Colonic mucosa (tissue), 4 donors: ENCODE measurements at places on chromosomes 13 and 19. TPM values are rescaled to one million over a fixed set of nuclear protein-coding genes. Genes with fewer than 3 reads are reported as not detected.

The CEACAM7 gene
- total RNA-seq = 919 TPM

The CNN1 gene
- 354 TPM for total RNA-seq

- peak; percentile 61 for DNase-seq
- H3K36me3 ChIP-seq = no peaks in the 10 kb centered on the region
- no peak overlapping the region for H3K27ac ChIP-seq
- H3K4me3 ChIP-seq = no peak overlapping the region
Observed at GRCh38 chr13:66312312-66313087, 917.6 kb downstream of the PCDH9 start.

DNA sequence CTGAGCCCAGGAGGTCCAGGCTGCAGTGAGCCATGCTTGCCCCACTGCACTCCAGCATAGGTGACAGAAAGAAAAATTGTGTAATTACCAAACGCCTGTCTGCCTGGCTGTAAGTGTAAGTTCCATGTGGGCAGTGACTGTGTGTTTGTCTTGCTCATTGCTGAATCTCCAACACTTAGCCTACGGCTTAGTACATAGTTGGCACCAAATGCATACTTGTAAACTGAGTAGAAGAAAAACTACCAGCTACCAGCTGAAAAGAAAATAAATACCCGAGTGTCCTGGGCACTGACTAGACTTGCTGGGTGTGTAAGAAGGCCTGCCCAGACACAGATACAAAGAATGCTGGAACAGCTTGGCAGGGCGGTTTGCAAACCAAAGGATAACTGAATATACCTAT, 2.7 kb upstream of the CEBPG start:
- no peak overlapping the region for H3K27ac ChIP-seq
- no peaks in the 10 kb centered on the region for H3K27me3 ChIP-seq
- no peaks in the 10 kb centered on the region for H3K36me3 ChIP-seq
- H3K4me3 ChIP-seq = no peak overlapping the region
- H3K4me1 ChIP-seq = peaks cover 7% of the 10 kb centered on the region

DNA sequence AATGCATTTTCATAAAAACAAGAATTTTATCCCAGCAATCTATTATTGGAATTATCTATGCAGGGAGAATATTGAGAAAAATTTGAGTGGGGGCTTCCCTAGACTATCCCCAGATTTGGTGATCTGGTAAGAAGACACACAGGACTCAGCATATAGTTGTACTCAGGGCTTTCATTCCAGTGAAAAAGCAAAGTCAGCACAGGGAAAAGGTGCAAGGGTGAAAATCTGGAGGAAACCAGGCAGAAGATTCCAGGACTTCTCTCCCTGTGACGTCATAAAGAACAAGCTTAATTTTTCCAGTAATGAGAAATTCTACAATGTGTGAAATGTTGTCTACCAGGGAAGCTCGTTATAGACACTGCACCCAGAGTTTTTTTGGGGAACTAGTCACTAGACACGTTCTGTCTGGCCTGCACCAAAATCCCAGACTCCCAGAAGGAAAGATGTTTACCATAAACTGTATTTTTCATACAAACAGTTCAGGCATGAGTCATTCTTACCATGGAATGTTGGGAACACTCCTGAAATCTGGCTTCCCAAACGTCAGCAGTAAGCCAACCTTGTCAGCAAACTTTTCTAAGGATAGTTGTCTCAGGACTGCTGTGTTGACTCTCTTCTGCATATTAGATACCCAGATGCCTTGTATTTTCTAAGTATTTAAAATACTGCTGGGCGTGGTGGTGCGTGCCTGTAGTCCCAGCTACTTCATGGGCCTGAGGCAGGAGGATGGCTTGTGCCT, 107.4 kb downstream of the DNAJC3 start:
- no peak overlapping the region for H3K4me3 ChIP-seq
- H3K27me3 ChIP-seq = no peaks in the 10 kb centered on the region
- no peaks in the 10 kb centered on the region for H3K36me3 ChIP-seq
- H3K27ac ChIP-seq = no peak overlapping the region

The USHBP1 gene
- 1.1 TPM for total RNA-seq

The SERPINE3 gene
- not detected for total RNA-seq

- DNase-seq = no peak
- H3K36me3 ChIP-seq = no peaks in the 10 kb centered on the region
- H3K27me3 ChIP-seq = no peaks in the 10 kb centered on the region
- peaks cover 5% of the 10 kb centered on the region for H3K4me1 ChIP-seq
- no peak overlapping the region for H3K4me3 ChIP-seq
Observed at GRCh38 chr13:76976490-76976889, 15.4 kb upstream of the CLN5 start.
